D721Med (cell line): ENCODE measurements at places on chromosomes 2 and 18.
A peak's percentile ranks its signal among the peaks of the same experiment; 100 is the strongest.

DNA sequence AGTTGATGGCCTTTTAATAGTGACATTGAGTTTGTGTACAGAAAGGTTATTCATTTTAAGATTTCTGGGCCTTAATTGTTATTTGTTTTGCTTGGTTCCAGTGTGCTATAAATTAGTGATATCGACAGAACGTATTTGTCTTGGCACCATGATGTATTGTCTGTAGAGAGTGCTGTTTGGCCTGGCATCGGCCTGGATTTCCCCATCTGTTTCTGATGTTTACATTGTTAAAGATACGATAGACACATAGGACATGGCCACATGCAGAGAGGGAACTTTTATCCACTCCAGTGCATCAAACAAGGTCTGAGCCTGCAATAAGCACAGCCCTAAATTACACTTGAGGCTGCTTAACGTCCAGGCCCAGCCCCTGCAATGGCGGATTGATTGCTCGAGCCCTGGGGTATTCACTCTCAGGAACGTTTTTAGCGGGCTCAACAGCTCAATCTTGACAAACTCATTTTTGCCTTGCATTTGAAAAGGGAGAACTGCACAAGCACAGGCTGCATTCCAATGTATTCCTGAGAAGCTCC, 144.7 kb downstream of the SLC4A3 start:
- DNase-seq, result no peak

DNA sequence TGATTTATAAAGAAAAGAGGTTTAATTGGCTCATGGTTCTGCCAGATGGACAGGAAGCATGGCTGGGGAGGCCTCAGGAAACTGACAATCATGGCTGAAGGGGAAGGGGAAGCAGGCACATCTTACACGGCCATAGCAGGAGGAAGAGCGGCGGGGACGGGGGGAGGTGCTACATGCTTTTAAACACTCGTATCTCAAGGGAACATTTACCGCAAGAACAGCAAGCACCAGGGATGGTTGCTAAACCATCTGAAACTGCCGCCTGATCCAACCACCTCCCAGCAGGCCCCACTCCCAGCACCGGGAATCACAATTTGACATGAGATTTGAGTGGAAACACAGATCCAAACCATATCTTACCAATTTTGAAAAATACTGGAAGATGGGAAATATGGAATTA, 362.8 kb downstream of the FBXO15 start:
- DNase-seq, result no peak

DNA sequence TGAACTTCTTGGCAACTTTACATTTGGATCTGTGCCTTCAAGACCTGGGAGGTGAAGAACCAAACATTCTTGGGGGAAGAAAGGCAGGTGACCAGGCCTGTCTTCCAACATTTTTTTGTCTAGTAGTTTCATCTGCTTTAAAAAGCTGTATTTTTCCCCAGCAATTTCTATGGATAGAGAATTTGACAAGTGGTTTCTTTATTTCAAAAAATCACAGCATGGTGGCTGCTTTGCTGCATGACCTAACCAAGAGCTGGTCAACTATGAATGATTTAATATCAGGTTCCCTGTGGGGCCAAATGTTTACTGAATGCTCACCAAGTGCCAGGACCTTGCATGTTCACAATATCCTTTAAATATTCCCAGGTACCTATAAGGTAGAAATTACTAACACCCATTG, 19.1 kb downstream of the LRP2 start:
- DNase-seq, result no peak

DNA sequence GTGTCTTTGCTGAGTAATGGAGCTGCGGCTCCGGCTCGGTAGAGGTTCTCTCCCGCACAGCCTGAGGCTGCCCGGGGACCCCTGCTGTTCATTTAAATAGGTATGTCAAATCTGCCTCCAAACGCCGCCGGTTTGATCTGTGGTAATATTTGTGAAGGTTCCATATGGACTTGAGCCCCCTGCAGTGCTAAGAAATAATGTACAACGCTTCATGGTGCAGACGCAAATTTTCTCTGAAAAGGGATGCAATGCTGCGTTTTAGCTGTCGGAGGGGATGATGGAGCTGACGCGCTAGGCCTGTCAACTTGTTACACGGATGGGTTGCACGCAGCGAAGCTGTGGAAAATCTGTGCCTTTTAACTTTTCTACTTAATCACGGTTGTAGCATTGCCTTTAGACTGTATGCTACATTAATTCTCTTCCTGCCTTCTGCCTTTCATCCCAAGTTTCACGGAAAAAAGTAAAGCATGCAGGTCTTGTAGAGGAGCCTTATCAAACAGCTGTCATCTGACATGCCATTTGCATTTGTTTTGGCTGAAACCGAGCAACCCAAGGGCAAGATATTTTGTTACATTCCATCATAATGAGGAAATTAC, 43.2 kb downstream of the MRPS9 start:
- DNase-seq, result no peak

DNA sequence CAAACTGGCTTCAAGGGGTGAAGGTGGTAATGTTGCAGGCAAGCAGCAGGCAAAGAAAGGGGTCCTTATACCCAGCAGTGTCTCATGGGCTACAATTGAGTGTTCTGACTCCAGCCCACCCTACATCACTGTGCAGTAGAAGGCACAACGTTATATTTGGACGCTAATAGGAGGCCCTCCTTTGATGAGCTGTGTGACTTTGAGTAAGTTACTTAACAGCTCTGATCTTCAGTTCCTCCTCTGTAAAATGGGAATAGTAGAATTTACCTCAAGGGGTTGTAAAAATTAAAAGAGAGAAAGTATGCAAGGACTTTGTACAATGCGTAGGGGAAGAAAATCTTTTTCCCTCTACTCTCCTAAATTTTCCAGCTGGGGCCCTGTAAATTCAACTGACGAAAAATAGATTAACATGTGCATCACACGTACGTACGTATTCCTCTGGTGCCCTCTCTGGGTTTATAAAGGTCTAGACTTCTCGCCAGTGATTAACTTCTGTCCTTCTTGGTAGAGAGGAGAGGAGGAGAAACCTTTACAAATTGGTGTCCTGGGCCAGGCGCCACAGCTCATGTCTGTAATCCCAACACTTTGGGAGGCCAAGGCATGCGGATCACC, 57.6 kb upstream of the REL start:
- DNase-seq, result no peak

DNA sequence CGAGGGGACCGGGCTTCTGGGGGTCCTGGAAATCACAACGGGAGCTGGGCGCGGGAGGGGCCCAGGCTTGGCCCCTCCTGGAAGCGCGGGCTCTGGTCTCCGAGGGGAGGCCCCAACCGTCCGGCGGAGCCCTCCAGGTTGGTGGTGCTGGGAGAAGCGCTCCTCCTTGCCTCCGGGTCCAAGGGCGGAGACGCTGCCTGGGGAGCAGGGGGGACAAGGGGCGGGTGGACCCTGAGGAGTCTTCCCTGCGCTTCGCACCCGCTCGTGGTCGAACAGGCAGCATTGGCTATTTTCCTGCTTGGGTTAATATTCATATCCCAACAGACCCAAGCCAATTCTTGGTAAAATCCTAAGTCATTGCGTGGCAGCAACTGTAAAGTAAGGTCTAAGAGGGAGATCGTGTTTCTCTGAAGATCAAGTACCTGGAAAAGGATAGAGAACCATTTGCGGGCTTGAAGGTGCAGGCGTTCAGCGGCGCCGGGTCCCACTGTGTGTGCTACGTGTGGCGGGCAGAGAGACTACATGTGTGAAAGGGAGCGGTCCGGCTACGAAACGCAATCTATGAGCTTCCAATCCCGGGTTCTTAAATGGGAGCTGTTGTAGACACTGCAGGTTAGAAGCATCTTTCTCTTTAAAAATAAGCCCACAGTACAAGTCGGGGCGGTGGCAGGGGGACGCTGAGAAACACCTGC, 805 bp downstream of the CIDEA start:
- no peak for DNase-seq

- DNase-seq, result peak; percentile 45
Observed at GRCh38 chr18:10329101-10329500, 125.3 kb upstream of the APCDD1 start.

GRCh38 chr2:204042401-204042800, 105.8 kb downstream of the ICOS start:
- DNase-seq, result no peak

DNA sequence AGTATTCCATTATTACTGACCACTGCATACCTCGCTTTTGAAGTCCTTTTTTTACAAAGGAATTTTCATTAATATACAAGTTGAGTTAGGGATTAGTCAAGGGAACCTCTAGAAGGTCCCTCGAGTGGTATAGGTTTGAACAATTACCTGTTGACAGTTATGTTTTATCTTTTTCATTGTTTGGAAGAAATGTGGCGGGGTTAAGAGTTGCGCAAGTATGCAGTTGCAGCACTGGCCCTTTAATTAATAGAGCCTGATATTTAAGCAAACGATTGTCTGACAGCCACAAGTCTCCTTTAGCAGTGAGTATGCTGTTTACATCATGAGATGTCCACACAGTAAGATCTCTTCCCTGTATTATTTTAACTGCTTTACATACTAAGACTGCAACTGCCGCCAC, 24.3 kb downstream of the KYNU start:
- DNase-seq, result no peak

DNA sequence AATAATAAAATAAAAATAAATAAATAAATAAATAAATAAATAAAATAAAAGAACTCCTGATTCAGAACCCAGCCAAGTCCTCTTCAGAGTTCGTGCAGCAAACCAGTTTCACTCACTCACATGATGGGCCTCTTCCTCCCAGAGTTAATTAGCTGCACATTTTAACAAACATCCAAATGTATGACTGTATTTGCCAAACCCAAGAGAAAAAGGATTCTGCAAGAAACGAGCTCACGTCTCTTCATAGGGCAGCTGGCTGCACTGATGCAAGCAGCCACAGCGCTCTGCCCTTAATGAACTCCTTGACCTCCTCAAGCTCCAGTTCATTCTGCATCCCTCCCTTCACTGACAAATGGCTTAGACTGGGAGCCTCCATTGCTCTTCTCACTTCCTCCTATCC, 55.1 kb downstream of the MREG start:
- no peak for DNase-seq

GRCh38 chr2:124325667-124326440, 300.8 kb downstream of the CNTNAP5 start:
- peak; percentile 16 for DNase-seq

DNA sequence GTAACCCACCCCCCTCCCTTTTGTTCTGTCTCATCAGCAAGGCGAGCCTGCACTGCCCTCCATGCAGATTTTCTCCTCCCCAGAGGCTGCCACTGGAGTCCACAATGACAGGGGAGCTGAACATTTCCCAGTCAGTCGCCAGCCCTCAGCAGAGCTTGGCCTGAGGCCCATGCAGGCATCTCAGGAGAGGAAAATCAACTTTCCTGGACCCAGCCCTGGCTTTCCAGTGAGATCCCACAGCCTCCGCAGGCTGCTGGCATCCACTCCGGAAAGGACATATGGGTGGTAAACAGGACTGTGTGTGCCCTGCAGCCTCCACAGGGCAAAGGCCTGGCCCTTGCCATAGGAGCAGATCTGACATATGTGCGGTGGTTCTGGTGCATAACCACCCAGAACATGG, 253.8 kb downstream of the TNS1 start:
- no peak for DNase-seq

- no peak for DNase-seq
Observed at GRCh38 chr2:50535971-50536759, 495.8 kb downstream of the NRXN1 start.

DNA sequence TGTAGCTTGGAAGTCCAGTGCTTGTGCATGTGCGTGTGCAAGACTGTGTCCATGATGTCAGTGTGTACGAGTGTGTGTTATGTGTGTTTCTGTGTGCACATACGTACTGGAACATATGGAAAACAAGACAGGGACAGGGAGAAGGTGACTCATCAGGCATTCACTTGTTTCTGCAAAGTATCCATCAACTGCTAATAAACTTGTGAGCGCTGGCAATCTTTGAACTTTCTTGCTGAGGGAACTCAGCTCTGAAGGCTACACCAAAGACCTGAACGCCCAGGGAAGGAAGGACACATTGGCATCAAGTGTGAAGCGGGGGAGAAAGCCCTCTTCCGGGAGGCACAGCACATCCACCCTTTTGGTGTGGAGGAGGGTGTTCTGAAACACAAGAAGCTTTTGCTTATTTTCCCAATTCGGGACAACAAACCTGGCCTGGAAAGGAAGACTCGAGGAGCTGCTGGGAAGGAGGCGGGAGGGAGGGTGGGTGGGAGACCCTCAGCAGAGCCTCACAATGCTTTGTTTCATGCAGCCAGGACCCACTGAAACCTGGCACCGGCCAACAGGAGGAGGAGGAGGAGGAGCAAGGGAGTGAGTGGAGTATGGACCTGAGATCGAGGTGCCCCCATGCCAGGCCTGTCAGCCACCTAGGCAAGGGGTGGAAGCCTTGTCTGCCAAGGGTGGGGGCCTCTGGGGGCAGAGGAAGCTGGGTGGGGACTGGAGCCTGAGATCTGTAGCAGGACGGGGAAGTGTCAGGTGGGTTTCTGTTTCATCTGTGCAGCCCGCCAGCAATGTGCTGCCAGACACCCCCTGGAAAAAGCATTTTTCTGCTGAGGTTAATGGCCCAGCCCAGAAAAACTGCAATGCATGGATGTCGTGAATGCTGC, 26.8 kb downstream of the SMAD7 start:
- no peak for DNase-seq

DNA sequence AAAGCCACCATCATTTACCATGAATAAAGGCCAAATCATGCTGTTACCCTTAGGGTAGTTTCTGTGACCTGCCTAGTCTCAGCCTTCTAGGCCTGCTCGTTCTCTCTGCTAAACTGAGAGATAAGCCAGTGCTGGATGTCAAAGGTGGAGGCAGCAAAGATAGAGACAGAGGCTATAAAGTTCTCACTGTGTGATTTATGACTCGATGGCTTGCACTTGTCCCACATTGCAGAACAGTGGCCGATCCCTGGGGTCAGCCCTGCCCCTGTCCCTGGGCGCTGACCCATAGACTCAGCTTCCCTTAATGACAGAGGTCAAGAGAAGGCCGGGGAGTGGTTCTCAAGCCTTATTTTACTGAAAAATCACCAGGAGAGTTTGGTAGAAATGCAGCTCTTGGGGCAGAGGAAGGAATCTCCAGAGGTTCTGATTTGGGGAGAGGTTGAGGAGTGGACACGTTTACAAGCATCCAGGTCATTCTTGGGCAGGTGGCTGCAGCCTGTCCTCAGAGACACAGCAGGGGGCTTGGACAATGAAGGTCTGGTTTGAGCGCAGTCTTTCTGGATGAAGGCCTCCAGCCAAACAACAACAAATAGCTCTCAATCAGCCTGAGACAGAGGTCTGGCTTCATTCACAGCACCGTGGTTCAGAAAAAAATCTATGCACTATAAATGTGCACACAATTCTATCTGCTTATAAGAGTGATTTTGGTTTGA, 143.5 kb downstream of the ACKR3 start:
- no peak for DNase-seq

GRCh38 chr2:188265315-188265714, 26.4 kb upstream of the GULP1 start:
- DNase-seq, result no peak

- DNase-seq, result no peak
Observed at GRCh38 chr2:107303964-107304363, 418.0 kb upstream of the ST6GAL2 start.
